ENCODE measurements at places on chromosomes 6 and 20. TPM values are rescaled to one million over a fixed set of nuclear protein-coding genes. Genes with fewer than 3 reads are reported as not detected.

DNA sequence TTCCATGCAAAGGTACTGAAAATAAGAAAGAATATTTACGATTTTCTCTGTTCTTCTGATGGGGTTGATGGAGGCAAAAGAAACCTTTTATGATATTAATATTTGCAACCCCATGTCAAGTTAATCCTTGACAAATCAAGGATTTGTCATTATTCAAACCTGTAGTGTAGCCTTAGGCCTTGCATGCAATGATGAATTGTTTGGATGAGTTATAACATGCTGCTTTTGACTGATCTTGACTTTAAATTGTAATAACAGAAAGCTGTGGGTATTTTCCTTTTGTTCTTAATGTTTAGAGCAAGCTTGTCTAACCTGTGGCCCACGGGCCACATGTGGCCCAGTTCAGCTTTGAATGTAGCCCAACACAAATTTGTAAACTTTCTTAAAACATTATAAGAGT is 13.0 kb upstream of the BAG2 start:
- no peak overlapping the region for H3K4me3 ChIP-seq
- no peaks in the 10 kb centered on the region for H3K27me3 ChIP-seq
- no peaks in the 10 kb centered on the region for H3K4me1 ChIP-seq
- no peak overlapping the region for H3K27ac ChIP-seq

- no peaks in the 10 kb centered on the region for H3K36me3 ChIP-seq
- no peak overlapping the region for H3K27ac ChIP-seq
- no peaks in the 10 kb centered on the region for H3K27me3 ChIP-seq
Measured at GRCh38 chr6:66662196-66662595, 955.2 kb upstream of the EYS start.

- DNase-seq = no peak
- no peaks in the 10 kb centered on the region for H3K4me1 ChIP-seq
- H3K36me3 ChIP-seq = no peaks in the 10 kb centered on the region
- no peak overlapping the region for H3K4me3 ChIP-seq
Measured at GRCh38 chr6:135665935-135666334, 168.4 kb upstream of the AHI1 start.

DNA sequence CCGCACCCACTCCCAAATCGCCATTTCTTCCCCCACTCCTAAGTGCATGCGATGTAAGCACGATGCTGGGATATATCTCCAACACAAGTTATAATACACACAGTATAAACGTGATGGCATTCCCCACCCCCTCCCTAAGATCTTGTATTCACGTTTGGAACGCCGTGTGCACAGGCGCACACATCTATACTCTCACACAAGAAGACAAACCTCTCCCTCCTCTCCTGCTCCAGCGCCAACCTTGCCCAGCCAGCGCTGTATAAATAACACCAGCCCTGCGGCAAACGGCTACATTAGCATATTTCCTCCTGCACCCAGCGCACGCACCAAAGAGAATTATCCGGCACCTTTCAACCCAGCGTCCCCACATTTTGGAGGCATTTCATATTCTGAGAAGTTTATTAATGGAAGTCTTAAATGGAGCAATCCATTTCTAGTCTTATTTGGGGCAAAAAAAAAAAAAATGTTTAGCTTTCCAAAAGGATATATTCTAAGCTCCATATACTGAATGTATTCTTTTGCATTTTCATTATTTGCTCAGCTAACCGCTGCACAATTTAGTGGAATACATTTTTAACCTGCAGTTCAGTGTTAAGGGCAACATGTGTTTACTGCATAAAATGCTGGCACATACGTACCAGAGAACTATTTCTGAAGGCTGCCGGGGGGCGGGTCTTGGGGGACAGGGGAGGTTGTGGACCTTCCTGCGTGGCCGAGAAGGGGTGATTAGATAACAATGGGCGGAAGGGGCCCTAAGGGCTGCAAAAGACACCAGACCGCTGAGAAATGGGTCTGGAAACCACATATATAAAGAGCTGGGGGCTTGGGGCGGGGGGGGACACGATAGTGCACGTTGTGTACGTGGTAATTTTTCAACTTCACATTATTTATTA is 1.1 kb upstream of the SLC22A23 start:
- H3K4me3 ChIP-seq = peak overlapping the region; percentile 74
- H3K4me1 ChIP-seq = peaks cover 8% of the 10 kb centered on the region
- no peaks in the 10 kb centered on the region for H3K36me3 ChIP-seq
- H3K27ac ChIP-seq = no peak overlapping the region
- no peak for DNase-seq
- no peaks in the 10 kb centered on the region for H3K27me3 ChIP-seq

GRCh38 chr6:134175532-134176263 is 123.3 kb upstream of the SLC2A12 start:
- no peaks in the 10 kb centered on the region for H3K27me3 ChIP-seq
- peak overlapping the region; percentile 90 for H3K4me3 ChIP-seq
- H3K27ac ChIP-seq = peak overlapping the region; percentile 100

The TNFRSF21 gene
- total RNA-seq = 1.8 TPM

DNA sequence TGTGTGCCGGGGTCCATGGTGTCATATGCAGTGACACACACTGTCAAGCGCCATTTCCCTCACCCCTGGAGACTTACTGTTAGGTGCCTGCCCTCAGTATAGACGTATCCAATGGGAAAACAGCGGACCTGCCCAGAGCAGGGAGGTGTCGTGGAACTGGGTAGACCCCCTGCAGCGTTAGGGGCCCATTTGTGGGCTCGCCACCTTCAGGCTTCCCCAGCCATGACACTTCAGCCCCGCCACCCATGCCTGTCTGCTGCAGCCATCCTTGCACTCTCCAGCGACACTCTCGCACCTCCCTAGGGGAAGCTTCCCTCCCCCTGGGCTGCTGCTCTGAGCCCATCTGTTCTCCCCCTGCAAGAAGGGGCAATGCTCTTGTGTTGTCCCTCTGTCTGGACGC is 43.2 kb downstream of the STK35 start:
- no peak overlapping the region for H3K4me3 ChIP-seq
- peaks cover 22% of the 10 kb centered on the region for H3K36me3 ChIP-seq
- H3K27me3 ChIP-seq = no peaks in the 10 kb centered on the region
- H3K4me1 ChIP-seq = no peaks in the 10 kb centered on the region
- DNase-seq = no peak

DNA sequence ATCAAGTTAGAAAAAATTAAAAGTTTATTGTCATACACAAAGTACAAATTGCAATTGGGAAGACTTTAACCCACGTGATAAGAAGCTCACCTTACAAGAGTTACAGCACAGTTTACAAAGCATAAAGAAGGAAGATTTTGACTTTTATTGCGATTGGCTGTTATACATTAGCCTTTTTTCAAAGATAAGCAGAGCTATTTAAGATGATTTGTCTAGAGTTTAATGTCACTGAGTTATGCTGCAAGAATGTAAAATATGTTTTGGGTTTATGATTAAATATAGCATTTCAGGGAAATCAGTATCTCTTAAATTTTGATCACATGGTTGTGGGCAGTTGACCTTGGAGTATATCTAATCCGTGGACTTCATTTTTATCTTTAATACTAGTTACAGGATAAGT is 664.2 kb upstream of the PTCHD4 start:
- DNase-seq = no peak
- no peak overlapping the region for H3K4me3 ChIP-seq

The PSMA7 gene
- 301 TPM for total RNA-seq

The FAM184A gene
- 3.1 TPM for total RNA-seq

The MKKS gene
- 7.3 TPM for total RNA-seq

The NKAIN2 gene
- total RNA-seq = 0.11 TPM

The TGM3 gene
- not detected for total RNA-seq

DNA sequence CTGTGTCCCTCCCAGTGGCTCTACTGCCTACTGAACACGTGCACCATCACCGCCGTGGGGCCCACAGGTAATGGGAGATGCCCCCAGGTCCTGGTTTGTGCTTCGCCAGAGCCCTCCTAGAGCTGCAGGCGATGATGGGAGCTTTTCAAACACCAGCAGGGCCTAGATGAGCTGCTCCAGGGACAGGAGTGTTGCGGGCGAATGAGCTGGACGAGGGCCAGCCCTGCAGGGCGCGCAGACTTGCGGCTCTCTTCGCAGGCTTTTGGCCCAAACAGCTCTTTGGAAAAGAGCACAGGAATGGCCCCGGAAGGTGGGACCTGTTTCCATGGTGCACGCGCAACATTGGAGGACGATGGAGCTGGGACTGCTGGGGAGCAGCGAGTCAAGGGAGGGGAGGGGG is 409.3 kb upstream of the SULF2 start:
- H3K27ac ChIP-seq = no peak overlapping the region
- H3K4me3 ChIP-seq = no peak overlapping the region
- no peak for DNase-seq
- no peaks in the 10 kb centered on the region for H3K36me3 ChIP-seq

The CNR1 gene
- total RNA-seq = 35.0 TPM

The DDO gene
- total RNA-seq = 0.32 TPM

DNA sequence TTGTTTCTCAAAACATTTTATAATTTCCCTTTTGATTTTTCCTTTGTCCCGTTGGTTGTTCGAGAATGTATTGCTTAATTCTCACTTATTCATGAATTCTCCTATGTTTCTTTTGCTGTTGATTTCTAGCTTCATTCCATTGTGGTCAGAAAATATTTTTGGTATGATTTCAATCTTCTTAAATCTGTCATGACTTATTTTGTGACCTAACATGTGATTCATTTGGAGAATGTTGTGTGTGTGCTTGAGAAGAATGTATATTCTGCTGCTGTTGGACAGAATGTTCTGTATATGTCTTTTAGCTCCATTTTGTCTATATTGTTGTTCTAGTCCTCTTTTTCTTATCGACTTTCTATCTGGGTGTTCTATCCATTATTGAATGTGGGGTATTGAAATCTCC is 286.2 kb upstream of the RNF217 start:
- no peaks in the 10 kb centered on the region for H3K27me3 ChIP-seq
- no peak overlapping the region for H3K4me3 ChIP-seq
- H3K4me1 ChIP-seq = no peaks in the 10 kb centered on the region

GRCh38 chr6:152309648-152310047 is 327.5 kb downstream of the SYNE1 start:
- no peaks in the 10 kb centered on the region for H3K27me3 ChIP-seq
- peaks cover 8% of the 10 kb centered on the region for H3K4me1 ChIP-seq
- H3K4me3 ChIP-seq = no peak overlapping the region
- DNase-seq = no peak
- H3K27ac ChIP-seq = no peak overlapping the region
- peaks cover 86% of the 10 kb centered on the region for H3K36me3 ChIP-seq

DNA sequence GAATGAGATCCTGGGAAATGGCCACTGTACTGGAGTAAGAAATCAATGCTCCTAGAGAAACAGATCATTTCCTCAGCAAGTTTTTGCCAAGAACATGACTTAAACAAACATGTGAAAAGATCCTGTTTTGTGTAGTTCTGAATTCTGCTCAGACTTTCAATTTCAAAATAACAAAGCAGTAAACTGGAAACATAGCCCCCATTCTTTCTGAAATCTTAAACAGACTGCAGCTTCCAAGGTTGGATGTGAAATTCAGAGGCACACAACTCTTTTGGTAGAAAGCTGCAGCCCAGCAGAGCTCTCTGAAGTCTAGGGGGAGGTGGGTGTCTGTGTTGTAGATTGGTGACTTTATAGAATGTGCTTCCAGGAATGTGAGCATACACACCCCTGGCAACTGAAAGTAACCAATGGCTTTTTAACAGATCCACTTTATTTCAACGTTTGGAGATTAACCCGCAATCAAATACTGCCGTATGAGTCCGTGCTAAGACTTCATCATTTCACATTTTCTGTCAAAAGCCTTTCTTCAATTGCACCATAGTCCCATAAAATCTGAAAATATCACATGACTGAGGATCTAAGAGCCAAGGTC is 86.4 kb downstream of the ATXN1 start:
- H3K4me3 ChIP-seq = no peak overlapping the region
- H3K36me3 ChIP-seq = no peaks in the 10 kb centered on the region
- no peaks in the 10 kb centered on the region for H3K4me1 ChIP-seq
- H3K27me3 ChIP-seq = no peaks in the 10 kb centered on the region
- no peak for DNase-seq
- no peak overlapping the region for H3K27ac ChIP-seq

DNA sequence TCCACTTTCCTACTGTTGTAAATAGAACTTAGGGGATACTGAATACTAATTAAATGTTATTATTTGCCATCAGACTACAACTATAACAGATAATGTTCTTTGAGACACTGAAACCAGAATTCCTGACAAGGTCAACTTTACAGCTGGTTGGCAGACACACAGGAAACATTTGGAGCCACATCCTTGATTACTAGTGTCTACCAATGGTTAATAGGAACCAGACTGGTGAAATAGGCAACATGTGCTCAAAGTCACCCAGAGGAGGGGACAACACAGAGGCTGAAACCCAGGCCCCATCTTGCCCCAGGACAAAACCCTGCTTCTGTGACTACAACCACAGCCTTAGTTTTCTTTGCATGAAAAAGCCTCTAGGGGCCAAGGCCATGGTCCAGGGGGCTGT is 47.8 kb upstream of the NT5E start:
- H3K27me3 ChIP-seq = no peaks in the 10 kb centered on the region
- no peaks in the 10 kb centered on the region for H3K36me3 ChIP-seq
- H3K4me3 ChIP-seq = no peak overlapping the region
- no peak for DNase-seq
- peaks cover 7% of the 10 kb centered on the region for H3K4me1 ChIP-seq

- no peak overlapping the region for H3K4me3 ChIP-seq
- no peak overlapping the region for H3K27ac ChIP-seq
- peaks cover 9% of the 10 kb centered on the region for H3K4me1 ChIP-seq
Measured at GRCh38 chr6:37882292-37882691, 62.8 kb downstream of the ZFAND3 start.

The C2 gene
- total RNA-seq = 18.6 TPM

DNA sequence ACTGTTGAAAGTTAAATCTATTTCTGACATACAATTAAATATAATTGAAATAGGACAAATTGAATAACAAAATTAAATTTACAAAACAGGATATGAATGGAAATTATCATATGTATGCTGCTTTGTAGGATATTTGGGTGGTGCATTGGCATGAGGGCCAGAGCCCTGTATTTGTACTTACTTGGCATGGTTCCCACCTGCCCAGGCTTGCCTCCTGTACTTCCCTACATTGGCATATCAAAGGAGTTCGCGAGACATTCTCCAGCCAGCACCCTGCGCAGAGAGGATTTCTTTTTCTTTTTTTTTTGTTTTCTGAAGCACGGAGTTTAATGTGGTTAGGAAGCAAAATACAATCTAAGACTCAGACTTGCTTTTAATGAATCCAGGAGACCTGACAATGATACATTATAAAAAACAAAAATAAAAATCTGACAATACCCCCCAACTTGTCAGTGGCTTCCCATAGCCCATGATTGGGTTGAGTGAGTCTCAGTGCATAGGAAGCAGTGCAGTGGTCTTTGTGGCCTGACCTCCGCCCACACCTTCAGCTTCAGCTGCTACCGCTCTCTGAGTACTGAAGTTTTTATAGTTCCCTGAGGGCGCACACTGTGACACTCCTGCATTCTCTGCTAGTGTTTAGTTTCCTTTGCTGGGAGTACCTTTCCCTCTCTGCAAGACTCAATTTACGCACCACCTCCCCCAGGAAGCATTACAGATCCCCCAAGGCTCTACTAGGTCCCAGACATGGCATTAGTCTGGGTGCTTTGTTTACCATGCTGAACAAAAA is 440.8 kb downstream of the UTRN start:
- H3K36me3 ChIP-seq = no peaks in the 10 kb centered on the region
- no peaks in the 10 kb centered on the region for H3K4me1 ChIP-seq
- H3K4me3 ChIP-seq = no peak overlapping the region
- no peak for DNase-seq

- H3K36me3 ChIP-seq = no peaks in the 10 kb centered on the region
- no peak overlapping the region for H3K4me3 ChIP-seq
- DNase-seq = no peak
- H3K27ac ChIP-seq = no peak overlapping the region
- no peaks in the 10 kb centered on the region for H3K27me3 ChIP-seq
- H3K4me1 ChIP-seq = no peaks in the 10 kb centered on the region
Measured at GRCh38 chr6:126516411-126516810, 176.5 kb downstream of the CENPW start.

The CYP24A1 gene
- not detected for total RNA-seq

The KIF25 gene
- total RNA-seq = not detected

Data from ascending aorta (tissue), 2 donors.